Activated T-cell treated with anti-CD3 and anti-CD28 coated beads, Interleukin-2, amount 50 U/mL, for 72 hours (primary cell): ENCODE measurements at places on chromosomes 12 and 14.

GRCh38 chr12:20142956-20143355 is 225.4 kb upstream of the PDE3A start:
- DNase-seq: no peak

- DNase-seq: peak; percentile 3
Observed at GRCh38 chr12:95116773-95117172, 43.4 kb upstream of the NR2C1 start.

DNA sequence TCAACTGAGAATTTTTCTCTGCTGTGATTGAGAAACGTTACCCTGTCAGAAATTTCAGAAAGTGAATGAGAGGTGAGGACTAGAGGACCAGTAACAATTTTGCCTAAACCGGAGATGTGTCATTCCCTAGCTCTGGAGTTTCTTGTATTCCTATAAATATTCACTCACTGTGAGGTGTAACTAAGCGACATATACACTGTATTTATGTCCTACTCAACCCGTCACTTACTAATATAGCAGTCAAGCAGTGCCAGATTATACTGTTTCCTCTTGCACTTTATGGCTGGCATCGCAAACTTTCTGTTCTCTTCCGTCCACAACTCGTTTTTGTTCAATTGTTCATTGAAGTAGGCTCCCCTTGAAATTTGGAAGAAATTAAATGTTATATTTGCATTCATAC is 192.9 kb downstream of the NOVA1 start:
- no peak for DNase-seq

GRCh38 chr14:61372842-61373555 is 51.6 kb downstream of the PRKCH start:
- DNase-seq: no peak

DNA sequence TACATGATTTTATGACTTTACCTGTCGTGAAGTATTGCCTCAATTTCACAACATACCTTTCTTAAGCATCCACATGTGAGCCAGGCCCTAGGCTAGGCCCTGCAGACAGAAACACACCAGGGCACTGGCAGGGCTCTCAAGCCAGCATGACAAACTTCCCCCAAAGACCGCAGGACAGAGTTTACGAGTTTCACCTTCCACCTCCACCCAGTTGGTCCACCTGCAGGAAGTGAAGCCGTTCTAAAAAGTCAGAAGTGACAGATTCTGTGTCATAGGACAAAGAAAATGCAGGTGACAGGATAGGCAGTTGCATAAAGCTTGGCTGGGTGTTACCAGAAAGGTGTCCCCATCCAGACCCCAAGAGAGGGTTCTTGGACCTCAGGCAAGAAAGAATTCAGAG is 382.3 kb downstream of the PCNX1 start:
- peak; percentile 21 for DNase-seq

- no peak for DNase-seq
Observed at GRCh38 chr14:54672688-54673087, 105.8 kb downstream of the SAMD4A start.
